ENCODE measurements at places on chromosomes 7 and 10.

- no peak for DNase-seq
These were observed 92.5 kb downstream of the POU6F2 start for GRCh38 chr7:39069896-39070881.

- DNase-seq: no peak
These were observed at the start of gene GAD2 for GRCh38 chr10:26216585-26217395. GAD2 (plus strand) TSS chr10:26216774; CDS start chr10:26216810, 36 bp downstream.

GRCh38 chr7:32177232-32177631, 107.0 kb upstream of the PDE1C start:
- no peak for DNase-seq

DNA sequence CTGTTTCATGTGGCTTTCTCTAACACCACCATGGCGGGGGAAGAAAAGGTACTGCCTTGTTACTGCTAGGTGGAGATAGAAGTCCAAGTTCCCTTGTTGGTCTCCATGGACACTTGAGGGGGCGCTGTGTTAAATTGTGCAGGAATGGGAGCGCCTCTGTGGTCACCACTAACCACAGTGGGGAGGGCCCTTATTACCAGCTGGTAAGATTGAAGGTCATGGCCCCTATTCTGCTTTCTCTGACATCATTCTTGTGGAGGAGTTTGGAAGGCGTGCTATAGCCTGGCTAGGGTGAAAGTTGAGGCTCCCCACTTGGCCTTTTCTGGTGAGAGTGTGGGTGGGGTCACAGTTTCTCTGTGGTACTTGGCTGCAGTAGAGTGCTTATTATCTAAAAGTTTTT, 14.9 kb upstream of the MXI1 start:
- DNase-seq: no peak

DNA sequence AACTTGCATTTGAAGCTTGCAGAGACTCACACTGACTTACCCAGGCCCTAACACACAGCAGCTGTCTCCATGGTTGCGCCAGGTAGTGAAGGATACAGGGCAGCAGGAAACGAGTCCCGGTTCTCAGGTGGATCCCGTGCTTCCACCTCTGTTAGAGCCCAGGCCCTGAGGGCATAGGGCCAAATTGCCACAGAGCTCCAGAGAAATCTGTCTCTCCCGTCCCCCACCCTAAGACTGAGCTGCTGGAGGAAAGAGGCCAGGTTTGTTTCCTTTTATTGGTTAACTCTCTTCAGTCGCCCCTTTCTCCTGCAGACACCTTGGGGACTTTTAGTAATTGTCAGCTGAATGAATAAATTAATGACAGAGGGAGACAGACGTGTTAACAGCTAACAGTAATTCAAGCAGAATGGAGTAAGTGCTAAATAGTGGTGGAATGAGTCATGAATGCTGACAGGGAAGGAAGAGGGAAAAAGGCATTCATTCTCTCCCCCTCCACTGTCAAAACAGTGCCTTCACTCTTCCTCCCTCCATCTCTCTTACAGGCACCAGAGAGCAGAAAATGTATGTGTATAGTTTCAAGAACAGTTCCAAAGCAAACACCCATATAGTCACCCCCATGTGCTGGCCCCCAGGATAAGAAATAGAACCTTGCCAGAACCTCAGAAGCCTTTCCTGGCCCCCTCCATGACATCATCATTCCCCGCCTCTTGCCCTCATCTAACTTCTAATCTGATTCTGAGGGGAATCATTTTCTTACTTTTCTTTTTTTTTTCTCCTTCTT, 16.8 kb upstream of the DLG5 start:
- no peak for DNase-seq

DNA sequence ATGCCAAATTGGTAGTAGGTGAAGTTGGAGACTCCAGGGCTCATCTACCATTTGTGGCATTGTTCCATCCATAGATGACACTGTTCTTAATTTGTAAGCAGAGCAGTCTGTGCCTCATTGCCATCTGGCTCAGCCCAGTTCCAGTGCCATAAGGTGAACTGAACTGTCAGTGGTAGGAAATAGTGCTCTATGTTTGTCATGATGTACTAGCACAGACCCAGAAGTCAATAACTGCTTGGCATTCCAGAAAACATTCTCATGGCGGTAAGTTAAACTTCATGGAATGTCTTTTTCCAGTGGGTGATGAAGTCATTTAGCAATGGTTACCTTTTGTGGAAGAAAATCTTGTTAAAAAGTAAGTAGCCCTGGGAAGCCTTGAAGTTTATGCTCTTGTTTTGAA, 302.7 kb downstream of the SUGCT start:
- DNase-seq: no peak

GRCh38 chr7:134948736-134949135, 37.6 kb upstream of the AGBL3 start:
- no peak for DNase-seq

DNA sequence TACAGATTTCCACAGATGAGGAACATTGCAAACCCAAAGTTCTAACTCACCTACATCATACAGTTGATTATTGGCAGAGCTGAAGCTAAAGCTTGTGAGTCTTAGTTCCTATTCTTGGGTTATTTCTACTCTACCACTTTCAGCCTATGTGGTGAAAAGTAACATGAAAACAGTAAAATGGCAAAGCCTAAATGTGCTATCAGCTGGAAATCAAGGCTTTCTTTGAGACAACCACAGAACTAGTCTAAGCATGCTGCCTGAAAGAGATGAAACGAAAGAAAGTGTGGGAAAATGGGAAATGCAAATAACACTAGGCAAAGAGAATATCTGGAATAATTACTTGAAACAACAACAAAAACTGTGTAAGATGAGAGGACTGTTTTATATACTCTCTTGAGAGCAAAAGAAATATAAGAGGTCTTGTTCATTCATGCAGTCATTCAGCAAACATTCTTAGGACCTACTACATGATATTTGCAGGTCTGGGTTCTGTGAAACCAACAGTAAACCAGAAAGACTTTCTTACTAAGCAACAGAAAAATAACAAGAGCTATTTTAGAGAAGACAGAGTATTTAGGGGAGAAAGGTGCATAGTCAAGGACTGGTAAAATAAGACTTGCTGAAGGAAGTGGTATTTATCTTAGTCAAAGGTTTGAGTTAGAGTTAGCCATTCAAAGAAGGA, 437.1 kb downstream of the HTR7 start:
- DNase-seq: no peak

DNA sequence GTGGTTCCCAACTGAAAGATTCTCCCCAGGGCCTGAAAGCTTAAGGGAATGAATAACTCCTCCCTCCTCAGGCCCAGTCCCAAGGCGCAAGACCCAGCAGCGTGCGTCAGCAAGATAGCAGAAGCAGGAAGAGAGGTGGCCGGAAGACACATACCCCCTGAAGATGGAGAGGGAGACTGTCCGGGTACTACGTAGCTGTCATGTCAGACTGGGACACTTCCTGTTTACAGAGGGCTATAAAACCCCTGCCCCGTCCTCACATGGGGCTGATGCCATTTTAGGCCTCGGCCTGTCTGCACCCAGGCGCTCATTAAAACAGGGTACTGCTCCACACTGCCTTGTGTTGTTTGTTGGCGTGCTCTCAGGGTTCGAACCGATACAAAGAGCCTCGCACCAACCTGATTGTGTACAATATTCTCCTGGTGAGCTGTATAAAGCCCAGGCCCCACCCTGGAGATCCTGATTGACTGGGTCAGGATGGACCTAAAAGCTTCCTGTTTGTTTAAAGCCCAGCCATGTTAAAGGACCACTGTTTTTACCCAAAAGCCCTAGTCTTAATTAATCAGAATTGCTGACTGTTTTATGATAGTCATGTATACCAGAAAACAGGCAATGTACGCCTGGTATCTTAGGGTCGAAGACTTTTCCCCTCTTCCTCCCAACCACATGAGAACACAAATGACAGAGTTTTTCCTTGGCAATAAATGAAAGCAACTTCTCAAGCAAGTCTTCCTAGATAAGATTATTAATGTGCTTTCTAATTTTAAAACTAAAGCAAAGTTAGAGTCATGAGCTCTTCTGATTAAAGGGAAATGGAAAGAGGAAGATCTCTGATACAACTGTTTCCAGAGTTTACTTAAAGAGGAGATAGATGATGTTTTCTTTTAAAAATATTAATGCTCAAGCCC, 251.5 kb downstream of the DOCK4 start:
- DNase-seq: no peak

DNA sequence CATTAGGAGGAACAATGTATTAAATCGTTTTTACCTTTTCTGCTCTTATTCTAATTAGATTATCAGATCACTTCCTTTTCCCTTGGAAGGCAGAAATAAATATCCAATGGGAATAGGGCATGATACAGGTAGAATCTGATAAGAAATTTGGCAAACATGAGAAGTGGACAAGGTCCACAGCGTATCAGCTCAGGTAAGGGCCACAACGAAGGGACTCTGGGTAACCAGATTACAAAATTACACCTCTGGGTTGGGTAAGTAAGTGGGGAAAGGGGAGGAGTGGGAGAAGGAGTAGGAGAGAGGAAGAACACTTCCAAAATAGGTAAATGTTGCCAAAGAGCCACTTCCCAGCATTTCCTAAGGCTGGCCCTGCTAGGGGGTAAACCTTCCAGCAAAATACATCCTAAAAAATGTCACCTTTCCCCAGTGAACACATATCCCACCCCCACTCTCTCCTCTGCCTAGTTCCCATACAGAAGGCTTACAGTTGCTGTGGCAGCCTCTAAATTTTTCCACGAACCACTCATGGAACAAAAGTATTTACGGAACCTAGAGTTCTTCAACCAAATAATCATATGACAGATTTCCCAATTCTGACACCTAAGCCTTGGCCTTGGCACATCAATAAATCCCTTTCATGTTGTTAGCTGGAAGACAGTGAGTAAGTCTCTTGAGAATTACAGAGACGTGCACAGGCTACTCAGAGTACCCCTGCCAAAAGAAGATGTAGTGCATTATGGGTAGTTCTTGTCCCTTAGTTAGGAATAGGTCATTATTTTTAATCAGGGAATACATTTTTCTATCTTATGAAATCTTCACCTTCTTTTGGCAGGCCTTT, 51.5 kb upstream of the DLX6 start:
- no peak for DNase-seq

Data from stimulated activated CD4-positive, alpha-beta T cell treated with anti-CD3 and anti-CD28 coated beads, Interleukin-1b, Interleukin-23, amount 100 ng/mL, for 24 hours (primary cell).